ENCODE measurements at places on chromosomes 5 and 9.
A peak's percentile ranks its signal among the peaks of the same experiment; 100 is the strongest.

DNA sequence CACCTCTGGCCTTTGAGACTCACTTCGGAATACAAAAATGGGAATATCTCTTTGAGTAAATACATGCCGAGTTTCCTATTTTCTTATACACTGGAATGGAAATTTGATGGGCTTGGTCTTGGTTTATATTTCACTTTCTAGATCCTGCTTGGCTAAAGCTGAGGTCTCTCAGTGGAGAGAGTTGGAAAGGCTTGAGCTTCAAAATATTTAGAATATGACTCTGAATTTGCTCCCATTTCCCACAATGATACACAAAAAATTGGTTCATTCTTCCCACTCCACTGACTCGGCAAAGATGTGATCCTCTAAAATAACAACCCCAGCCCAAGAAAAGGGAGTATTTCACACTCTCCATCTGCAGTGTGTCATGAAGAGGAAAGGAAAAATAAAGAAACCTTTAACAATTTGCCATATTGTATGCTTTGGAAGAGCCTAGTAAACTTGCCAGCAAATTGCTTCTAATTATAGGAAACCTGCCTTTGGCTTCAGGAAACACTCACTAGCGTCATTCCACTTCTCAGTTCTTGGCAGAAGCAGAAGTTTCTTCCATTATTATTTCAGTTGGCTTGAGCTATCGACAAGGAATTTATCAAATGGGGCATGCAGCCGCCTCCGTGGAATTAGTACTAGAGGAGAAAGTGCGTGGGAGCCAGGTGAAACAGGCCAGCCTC lies 302.9 kb downstream of the NSG2 start:
- DNase-seq: no peak

- peak; percentile 31 for DNase-seq
Observed at GRCh38 chr5:151592855-151593408, 1.8 kb upstream of the FAT2 start.

DNA sequence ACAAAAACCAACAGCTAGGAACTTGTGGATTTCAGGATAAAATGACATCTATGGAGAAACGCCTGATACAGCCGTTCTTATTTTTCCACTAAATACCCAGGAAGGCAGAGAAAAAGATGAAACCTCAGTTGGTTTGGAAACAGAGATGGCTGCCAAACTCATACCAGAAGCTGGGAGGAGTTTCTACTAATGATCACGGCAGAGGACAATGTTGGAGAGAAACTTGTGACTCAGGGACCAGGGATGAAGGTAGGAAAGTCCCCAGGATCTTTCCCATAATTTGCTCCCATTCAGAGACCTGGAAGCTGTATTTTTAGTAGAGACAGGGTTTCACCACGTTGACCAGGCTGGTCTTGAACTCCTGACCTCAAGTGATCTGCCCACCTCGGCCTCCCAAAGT lies 187.1 kb upstream of the IER5L start:
- DNase-seq: no peak

GRCh38 chr5:133116601-133117000 lies 64.8 kb downstream of the HSPA4 start:
- DNase-seq: no peak

DNA sequence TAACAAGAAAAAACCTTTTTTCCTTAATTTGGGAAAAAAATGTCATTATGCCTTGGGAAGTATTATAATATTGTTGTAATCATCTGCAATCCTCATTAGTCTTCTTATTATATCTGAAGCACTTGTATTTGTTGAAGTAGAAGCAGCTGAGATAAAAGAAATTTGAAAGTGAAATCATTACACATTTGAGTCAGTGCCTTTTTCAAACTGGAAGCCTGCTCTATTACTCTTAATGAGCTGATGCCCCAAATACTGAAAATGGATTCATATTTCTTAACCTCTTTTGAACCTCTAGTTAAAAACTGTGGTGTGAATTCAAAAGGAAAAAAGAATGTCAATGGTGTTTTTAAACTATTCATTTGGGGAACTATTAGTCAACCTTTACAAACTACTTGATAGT lies 1027.7 kb downstream of the NR2F1-AS1 start:
- no peak for DNase-seq

- no peak for DNase-seq
Observed at GRCh38 chr9:81759680-81760215, 70.4 kb upstream of the TLE1 start.
